Kidney capillary endothelial cell (primary cell): ENCODE measurements at places on chromosomes 7 and 10.

GRCh38 chr10:110056822-110057221 lies 49.0 kb downstream of the ADD3 start:
- no peak for DNase-seq

- DNase-seq, result no peak
Measured at GRCh38 chr10:17240616-17241015, 12.6 kb downstream of the VIM start.

DNA sequence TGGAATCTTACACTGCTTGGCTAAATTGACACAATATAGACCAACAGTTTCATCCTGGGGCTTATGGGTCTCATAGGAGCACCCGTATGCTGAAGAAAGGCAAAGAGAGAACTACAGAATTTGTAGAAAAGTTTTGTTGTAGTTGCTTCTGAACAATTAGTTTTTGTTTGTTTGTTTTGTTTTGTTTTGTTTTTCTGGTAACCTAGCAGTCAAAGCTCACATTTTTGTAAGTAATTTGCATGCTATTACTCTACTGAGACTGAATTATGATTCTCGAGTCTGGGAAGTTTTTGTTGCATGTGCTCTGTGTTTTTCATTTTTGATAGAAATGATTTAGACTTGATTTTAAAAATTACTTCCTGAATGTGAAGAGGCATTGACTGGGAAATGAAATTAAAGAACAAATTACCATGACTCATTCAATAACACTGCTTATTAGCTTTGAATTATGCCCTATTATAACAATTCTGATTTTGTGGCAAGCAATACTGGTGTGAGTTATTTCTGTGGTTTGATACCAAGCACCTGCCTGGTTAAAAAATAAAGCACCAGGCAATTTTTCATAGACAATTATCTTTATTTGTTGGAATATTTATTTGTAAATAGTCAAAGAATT lies 438 bp downstream of the LSMEM1 start:
- no peak for DNase-seq

DNA sequence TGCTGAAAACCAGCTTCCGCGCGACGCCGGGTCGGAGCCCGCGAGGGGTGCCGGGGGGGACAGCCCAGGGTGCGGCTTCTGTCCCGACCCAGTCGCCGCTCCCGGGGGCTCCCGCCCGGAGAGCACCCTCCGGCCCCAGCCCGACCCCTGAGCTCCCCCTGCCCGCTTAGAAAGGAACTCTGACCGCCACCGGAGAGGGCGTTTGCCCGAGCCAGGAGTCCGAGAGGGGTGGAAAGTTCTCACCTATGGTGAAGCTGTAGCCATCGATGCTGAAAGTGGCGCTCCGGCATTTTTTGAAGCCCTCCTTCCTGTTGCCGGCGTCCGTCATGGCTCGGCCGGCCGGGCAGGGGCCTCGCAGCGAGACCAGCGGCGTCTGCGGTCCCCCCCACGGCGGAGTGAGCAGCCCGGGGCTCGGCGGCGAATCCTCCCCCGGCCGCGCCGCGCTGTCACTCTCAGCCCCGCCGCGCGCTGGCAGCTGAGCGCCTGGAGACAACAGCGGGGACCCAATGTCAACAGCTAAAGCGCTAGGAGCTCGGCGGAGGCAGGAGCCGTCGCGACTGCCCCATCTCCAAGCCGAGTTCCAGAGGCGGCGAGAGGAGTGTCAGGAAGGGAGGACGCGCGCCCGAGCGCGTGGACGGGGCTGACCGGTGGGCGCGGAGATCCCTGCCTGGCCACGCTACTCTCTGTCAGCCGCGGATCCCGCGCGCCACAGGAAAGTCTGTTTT lies 191.6 kb downstream of the LSM5 start:
- no peak for DNase-seq

DNA sequence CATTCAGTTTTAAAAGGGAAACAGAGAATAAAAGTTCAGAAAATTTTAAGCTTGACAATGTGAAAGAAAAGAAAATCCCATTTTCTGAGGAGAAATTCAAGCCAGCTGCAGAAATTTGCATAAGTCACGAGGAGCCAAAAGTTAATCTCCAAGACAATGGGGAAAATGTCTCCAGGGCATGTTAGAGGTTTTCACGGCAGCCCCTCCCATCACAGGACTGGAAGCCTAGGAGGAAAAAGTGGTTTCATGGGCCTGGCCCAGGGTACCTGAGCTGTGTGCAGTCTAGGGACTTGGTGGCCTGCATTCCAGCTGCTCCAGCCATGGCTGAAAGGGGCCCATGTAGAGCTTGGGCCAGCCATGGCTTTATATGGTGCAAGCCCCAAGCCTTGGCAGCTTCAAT lies 59.6 kb upstream of the NXPH1 start:
- DNase-seq, result no peak

DNA sequence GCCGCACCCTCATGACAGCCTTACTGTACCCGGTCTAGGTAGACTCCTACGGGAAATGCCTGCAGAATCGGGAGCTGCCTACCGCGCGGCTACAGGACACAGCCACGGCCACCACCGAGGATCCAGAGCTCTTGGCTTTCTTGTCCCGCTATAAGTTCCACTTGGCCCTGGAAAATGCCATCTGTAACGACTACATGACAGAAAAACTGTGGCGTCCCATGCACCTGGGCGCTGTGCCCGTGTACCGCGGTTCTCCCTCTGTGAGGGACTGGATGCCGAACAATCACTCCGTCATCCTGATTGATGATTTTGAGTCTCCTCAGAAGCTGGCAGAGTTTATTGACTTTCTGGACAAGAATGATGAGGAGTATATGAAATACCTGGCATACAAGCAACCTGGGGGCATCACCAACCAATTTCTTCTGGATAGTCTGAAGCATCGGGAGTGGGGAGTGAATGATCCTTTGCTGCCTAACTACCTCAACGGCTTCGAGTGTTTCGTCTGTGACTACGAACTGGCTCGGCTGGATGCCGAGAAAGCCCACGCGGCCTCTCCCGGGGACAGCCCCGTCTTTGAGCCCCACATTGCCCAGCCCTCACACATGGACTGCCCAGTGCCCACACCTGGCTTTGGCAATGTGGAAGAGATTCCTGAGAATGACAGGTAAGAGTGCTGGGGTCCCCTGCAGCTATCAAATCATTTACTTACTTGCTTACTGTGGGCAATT lies 8.5 kb upstream of the CHCHD1 start:
- peak; percentile 12 for DNase-seq

- DNase-seq, result no peak
Measured at GRCh38 chr7:145175366-145175765, 339.5 kb upstream of the TPK1 start.

GRCh38 chr7:104231054-104232046 lies 23.5 kb upstream of the ORC5 start:
- DNase-seq, result peak; percentile 62

DNA sequence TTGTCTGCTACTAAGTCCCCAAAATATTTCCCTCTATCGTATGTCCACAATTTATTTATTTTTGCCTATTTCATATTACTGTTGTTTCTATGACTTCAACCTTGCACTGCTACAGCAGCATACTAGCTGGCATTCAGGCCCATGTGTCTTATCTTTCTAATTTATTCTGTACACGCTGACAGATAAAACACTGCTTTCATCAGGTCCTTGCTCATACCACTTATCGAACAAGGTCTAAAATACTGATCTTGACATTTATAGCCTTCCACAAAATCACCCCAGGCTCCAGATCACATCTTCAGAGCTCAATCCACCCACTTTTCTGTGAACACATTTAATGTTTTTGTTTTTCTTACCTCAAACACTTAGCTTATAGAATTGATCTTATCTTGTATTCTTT lies 374.6 kb downstream of the THSD7A start:
- DNase-seq, result no peak

DNA sequence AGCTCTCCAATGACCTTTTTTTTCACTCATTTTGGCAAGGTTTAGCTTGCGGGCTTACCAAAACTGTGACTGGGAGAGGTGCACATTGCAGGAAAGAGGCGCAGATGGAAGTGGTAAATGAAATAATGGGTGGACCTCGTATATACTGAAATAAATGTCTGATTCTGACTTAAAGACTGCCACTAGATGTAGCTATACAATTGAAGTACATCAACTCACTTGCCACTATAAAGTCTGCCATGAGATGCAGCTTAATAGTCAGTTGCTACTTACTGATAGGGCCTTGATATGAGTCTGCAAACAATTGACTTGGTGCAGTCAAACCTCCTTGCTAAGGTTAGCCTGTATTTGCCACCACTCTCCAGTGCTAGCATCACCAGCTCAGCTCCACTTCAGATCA lies 525.9 kb upstream of the MBL2 start:
- no peak for DNase-seq

DNA sequence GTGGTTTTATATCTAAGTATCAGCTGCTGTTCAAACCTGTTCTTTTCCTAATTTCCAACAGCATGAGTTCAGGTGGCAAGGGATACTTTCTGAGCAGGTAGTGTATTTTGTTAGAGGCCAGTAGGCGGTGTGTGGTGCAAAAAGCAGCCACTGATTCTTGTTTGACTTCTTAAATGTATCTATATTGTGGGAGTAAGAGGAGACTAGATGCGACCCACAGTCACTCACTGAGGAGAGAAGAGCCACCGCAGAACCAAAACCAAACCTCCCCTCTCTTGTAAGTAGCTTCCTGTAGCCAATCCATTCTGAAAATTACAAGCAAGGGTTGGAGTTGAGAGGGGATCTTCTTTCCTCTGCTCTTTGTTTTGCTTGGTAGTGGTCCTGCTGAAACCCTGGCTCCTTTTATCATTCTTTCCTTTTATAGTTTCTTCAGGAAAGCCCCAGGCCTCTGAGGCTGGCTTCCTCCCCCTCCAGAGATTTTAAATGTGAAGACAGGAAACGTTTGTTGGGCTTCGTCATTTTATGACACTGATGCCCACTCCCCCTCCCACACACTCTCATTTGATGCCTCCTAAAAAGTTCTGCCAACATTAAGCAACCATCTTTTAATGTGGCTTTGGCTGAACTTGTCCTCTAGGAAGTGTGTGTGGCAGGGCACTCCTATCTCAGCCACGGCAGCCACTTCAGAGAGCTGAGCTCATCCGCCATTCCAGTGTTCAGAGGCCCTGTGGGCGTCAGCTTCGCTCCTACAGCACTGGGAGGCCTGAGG lies 566.0 kb downstream of the SUGCT start:
- no peak for DNase-seq

GRCh38 chr10:74039561-74040145 lies 41.7 kb downstream of the VCL start:
- DNase-seq, result no peak

DNA sequence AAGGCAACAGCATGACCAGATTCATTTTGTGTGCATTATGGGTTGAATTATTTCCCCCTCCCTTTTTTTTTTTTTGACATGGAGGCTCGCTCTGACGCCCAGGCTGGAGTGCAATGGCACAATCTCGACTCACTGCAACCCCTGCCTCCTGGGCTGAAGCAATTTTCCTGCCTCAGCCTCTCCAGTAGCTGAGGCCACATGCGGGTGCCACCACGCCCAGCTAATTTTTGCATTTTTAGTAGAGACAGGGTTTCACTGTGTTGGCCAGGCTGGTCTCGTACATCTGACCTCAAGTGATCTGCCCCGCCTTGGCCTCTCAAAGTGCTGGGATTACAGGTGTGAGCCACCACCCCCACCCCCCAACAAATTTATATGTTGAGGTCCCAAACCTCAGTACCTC lies 42.0 kb downstream of the ZNF783 start:
- DNase-seq, result no peak

DNA sequence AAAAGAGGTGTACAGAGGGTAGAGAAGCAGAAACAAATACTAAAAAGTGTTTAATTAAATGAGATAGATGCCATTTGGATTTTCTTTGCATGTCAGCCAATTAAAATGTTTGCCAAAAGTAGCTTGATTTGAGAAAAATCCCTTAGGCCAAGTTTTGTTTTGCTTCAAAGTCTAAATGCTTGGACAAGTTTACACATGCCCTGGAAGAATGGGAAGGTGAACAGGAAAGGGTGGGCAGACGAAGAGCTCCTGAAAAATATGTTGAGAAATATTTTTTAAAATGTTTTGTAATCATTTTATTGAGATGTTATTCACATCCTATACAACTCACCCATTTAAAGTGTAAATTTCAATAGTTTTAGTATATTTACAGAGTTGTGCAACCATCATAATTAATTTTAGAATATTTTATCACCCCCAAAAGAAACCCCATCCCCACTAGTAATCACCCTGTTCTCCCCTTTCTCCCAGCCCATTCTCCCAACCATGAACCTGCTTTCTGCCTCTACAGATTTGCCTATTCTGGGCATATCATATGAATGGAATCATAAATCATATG lies 98.5 kb upstream of the ANK3 start:
- DNase-seq, result no peak

DNA sequence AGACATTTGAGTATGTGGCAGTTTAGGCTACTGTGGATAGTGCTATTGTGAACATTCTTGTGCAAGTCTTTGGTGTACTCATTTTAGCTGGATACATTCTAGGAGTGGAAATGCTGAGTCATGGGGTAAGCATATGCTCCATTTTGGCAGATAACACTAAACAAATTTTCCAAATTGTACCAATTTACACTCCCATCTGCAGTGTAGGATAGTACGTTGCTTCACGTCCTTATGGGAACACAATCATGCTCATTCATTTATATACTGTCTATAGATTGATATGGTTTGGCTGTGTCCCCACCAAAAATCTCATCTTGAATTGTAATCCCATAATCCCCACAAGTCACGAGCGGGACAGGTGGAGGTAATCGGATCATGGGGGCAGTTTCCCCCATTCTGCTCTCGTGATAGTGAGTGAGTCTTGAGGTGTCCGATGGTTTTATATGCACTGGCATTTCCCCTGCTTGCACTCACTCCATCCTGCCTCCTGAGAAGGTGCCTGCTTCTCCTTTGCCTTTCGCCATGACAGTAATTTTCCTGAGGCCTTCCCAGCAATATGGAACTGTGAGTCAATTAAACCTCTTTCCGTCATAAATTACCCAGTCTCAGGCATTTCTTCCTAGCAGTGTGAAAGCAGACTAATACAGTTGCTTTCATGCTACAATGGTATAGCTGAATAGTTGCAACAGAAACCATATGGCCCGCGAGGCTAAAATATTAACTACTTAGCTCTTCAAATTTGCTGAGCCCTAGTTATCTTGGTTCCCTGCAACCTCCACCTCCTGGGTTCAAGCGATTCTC lies 25.6 kb downstream of the RNF216 start:
- DNase-seq, result no peak

- no peak for DNase-seq
Measured at GRCh38 chr7:29434380-29434768, 129.3 kb upstream of the PRR15 start.

- no peak for DNase-seq
Measured at GRCh38 chr10:63766745-63767137, 245.5 kb downstream of the REEP3 start.

DNA sequence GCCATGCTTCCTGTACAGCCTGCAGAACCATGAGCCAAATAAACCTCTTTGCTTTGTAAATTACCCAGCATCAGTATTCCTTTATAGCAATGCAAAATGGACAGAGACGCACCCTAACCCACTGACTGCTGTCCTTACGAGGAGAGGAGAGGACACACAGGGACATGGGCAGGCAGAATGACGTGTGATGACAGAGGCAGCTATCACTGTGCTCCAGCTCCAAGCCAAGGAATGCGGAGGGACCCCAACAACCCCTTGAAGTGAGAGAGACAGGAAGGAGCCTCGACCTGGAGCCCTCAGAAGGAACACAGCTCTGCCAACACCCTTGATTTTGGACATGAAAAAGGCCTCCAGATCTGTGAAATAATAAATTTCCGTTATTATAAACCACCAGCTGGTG lies 46.6 kb upstream of the EBF3 start:
- no peak for DNase-seq

GRCh38 chr7:89334797-89335196 lies 539.3 kb upstream of the TEX47 start:
- DNase-seq, result no peak
